ENCODE measurements at places on chromosomes 12 and 14.

DNA sequence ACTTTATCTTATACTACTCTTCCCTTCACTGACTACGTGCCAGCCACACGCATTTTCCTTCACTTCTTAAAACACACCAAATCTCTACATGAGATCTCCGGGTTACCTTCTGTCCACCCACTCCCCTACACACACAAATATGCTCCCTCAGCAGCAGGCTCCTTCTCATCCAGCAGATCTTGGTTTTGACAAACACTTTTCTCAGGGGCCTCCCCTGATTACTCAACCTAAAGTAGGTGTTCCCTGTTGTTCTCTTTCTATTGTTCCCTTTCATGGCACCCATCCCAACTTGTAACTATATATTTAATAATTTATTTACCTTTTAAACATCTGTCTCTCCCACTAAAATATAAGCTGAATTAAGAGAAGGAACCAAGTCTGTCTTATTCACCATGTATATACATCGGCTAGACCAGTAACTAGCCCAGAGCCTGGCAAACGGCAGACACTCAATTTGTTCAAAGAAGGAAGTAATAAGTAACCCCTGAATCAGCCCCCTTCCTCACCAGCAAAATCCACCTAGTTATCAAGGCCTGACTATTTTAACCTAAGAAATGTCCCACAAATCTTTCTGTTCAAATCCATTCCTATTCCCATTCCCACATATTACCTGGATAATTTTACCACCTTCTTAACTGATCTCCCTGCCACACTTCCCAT lies 2.7 kb downstream of the C2CD5 start:
- DNase-seq, result no peak

DNA sequence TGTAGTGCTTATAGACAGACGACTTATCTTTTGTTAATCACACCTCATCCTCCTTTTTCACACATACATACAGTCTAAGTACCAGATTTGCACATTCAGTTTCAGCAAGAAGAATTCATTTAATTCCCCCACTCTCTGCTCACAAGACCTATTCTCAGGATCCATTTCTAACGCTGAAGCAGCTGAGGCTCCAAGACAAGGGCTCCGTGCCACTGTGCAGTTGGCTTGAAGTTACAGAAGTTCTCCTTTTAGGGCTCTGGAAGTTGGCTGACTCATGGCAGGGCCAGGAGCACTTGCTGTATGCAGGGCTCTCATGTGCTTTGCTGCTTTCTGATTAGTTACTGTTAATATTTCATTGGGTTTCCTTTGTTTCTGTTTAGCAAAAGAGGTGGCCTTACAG lies 1566.9 kb upstream of the TMEM132C start:
- DNase-seq, result no peak

DNA sequence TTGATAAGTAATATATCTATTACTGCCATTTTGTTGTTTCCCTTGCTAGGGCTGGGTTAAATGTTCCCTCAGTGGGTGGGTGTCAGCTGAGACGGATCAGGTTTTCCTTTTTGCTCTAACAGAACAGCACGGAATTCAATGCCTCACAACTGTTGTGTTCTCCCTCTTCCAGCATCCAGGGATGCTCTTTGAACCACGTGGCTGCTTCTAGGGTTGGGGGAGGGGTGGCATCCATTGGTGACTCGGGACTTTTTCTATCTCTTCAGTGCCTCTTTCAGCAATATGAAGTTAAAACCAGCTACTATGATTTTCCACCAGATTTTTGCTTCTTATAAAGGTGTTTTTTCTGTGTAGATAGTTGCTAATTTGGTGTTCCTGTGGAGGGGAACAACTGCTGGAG lies 884.9 kb upstream of the FOXG1 start:
- DNase-seq, result no peak

GRCh38 chr12:89346741-89347324 lies 5.5 kb downstream of the DUSP6 start:
- no peak for DNase-seq

- DNase-seq, result no peak
Measured at GRCh38 chr14:32908196-32909084, 30.2 kb upstream of the NPAS3 start.

- DNase-seq, result no peak
Measured at GRCh38 chr12:110007881-110008280, 8.7 kb downstream of the ANKRD13A start.

DNA sequence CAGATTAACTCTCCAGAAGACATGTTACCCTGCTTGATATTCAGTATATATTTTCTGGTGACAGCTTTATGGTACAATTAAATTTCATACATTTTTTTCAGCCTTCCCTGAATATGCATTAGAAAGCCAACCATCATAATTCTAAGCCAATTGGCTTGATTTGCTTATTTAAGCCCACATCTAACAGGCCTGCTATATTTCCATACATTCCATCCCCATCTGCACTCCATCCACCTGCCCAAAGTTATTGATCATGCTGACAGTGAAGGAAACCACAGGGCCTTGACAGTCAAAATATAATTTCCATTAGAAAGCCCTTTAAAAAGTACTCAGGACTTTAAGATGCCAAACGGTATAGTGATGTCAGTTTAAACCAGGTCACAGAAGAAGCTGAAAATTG lies 164.3 kb downstream of the GXYLT1 start:
- no peak for DNase-seq

DNA sequence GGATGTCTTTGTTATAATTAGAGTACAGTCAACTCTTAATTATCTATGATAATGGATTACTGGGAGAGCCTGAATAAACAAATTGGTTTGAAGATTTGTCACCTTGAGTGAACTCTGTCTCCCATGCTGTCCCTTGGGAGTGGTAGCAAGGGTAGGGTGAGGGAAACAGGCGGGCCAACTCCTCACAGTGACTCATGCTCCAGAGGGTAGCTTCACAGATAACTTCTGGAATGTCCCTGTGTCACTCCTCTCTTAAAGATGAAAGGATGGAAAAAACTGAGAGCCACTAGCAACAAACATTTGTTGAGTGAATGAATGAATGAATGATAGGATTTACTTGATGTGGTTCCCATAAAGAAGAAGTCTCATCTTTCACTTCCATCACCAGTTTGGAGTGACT lies 53.5 kb downstream of the RASSF9 start:
- no peak for DNase-seq

DNA sequence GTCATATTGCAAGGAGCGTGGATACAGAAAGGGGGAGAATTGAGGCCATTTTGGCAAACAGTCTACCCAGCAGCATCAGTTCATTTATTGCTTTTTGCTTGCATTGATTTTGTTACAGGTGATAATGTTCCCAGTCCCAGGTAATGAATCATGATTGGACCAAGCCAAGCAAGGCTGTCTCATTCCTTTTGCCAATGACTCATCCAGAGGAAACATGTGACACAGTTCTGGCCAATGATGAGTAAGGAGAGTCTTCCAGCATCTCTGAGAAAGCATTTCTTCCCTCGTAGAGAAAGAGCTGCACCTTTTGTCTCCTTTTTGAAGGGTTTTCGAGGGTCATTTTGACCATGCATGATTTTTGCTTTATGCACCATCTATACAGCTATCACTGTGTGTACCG lies 68.2 kb downstream of the SLC15A4 start:
- DNase-seq, result no peak

- peak; percentile 30 for DNase-seq
Measured at GRCh38 chr14:85934123-85934885, 404.4 kb downstream of the FLRT2 start.

GRCh38 chr12:106219043-106219442 lies 28.8 kb downstream of the CKAP4 start:
- DNase-seq, result no peak

DNA sequence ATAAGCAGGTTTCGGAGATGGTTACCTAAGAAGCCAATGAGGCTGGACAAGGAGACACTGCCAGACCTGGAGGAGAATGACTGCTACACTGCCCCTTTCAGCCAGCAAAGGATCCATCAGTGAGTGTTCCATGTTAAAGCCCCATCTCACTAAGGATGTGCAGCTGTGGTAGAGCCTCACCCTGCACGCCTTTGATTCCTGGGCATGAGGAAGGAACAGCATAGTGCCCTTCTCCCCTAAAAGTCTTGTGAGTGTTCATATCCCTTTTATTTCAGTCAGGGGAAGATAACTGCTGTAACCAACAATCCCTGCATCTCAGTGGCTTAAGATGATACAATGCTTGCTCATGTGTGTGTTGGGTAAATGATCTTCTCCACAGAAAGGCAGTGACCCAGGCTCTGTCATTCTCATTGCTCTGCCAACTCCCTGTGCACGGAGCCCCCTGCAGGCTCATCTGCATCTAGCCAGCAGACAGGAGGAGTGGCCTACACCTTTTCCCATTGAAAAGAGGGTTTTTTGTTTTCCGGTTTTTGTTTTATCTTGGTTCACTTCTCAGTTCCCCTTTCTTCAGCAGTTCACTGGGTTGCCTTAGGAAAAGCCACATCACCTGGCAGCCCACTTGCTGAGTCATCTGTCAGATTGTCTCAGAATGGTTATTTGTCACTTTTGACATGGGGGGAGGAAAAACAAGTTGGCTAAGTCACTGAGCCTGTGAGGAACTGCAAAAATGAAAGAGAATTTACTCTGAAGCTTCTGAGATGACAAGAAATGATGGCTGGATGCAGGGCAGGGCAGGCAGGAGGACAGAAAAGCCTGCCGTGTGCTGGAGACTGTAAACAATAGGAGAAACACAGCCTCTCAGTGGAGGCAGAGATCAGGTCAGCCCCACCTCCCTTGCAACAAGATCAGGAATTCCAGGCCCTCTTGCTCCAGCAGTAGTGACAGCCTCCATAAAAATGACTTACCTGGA lies 193.3 kb downstream of the ANO4 start:
- DNase-seq, result no peak

- DNase-seq, result no peak
Measured at GRCh38 chr12:6925540-6926279, 2.0 kb upstream of the ATN1 start.

GRCh38 chr12:65195387-65196055 lies 26.1 kb downstream of the LEMD3 start:
- DNase-seq, result no peak

- DNase-seq, result no peak
Measured at GRCh38 chr12:62113366-62114011, 146.7 kb upstream of the USP15 start.

GRCh38 chr12:89690925-89691324 lies 17.7 kb downstream of the ATP2B1 start:
- no peak for DNase-seq

- no peak for DNase-seq
Measured at GRCh38 chr12:92556141-92556540, 146.6 kb upstream of the PLEKHG7 start.

DNA sequence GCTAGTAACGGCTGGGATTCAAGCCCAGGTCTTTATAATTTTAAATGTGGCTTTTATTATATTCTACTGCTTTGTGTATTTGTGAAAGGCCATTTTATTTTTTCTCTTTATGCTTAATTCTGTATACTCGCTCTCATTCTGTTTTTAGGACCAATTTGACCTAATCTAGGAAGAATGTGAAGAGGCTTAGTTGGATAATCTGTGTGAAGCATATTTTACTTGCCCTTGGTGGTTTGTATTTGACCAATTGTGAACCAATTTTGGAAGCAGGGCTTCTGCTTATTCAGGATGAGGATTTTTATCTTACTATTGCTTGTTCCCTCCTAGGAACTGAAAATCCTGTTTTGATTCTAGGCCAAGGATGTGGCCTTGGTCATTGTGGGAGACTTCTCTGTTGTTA lies 113.1 kb downstream of the TTC6 start:
- no peak for DNase-seq

DNA sequence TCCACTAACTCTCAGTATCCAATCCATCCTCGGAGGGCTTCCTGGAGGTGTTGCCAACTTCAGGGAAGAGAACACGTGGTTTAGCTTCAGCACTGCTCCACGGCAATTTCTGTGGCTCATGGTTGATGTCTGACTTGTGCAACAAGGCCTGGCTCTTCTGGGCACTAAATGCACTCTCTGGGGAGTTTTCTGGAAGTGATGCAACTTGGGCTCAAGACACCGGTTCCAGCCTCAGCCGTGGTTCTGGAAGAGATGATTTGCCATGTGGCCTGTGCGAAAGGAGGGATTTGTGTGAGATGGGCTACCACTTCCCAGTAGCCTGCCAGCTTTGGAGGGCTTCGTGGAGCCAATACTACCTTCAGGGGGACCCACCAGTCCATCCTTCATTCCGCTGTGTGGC lies 118.6 kb upstream of the RTL1 start:
- DNase-seq, result no peak

GRCh38 chr12:51536159-51536558 lies 54.9 kb upstream of the SCN8A start:
- no peak for DNase-seq

DNA sequence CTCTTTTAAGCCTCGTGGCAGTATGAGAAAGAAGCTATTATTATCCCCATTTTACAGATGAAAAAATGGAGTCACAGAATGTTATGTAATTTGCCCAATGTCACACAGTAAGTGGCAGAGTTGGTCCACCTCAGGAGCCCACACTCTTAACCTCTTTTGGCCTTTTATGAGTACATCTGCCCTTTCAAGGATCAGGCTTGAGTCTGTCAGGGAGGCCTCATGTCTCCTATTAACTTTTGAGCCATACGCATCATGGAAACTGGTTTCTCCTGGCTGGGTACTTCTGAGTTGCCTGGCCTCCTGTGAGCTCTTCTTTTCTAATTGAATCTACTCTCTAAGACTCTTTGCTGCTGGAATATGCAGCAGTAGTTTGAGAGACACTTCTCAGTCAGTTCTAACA lies 101.7 kb downstream of the BICD1 start:
- DNase-seq, result no peak

DNA sequence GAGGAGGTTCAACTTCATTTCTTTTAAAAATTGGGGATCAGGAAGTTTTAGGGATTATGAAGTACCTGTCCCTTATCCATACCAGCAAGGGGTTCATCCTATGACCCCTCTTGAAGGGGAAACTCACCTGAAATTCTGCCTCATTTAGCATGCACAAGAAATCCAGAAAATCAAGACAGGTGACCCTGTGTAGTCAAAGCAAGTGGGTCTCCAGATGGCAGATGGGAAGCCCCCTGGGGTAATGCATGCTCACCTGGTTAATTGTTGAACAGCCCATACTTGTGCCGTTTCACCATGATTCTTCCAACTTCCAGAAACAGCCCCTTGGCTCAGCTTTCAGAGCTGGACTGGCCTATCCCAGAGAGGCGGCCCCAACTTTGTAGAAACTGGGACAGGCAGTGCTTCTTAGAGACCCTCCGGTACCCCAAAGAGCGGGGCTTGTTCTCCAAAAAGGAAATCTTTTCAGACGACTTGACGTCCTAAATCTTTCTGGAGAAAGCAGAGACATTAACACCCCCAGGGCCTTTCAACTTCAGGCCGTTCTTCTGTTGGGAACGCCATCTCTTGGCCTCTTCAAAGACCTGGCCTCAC lies 66.3 kb upstream of the ESRRB start:
- DNase-seq, result no peak

Measured in activated T-cell treated with anti-CD3 and anti-CD28 coated beads for 48 hours (primary cell).